ENCODE measurements at places on chromosomes 5 and 9.

GRCh38 chr9:122848256-122848943 lies 20.0 kb upstream of the PDCL start:
- no peak for DNase-seq

DNA sequence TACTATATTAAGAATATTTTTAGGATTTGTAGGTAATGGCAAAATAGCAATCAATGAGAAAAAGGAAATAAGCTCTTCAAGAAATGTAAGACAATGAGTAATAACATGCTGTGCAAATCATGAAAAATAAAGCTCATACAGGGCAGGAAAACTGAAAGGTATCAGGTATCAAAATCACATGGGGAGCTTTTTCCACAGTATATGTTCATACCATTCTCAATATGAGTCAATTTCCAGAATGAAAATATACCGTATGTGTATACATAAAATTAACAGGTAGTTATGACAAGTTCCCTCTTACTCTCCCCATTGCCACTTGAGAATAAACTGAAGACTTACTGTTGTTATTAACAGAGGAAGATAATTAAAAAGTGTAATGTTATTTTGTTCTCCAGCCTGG lies 35.9 kb downstream of the EFCAB9 start:
- no peak for DNase-seq

DNA sequence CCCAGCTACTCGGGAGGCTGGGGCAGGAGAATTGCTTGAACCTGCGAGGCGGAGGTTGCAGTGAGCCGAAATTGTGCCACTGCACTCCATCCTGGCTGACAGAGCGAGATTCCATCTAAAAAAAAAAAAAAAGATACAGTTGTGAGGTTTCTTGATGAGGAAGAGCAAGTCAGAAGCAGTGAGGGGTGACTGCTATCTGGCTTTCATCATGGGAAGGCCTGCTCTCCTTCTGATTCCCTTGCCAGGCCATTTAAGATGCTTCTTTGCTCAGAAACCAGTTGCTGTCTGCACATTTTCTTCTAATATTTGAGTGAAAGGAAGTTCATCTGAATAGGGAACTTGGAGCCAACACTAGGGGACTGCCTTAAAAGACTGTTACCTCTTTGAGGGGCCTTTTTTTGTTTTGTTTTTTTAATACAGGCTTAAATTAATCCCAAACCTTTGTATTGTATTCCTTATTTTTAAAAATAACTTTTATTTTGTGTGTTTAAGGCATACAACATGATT lies 201.9 kb downstream of the ARHGAP26 start:
- DNase-seq, result no peak

GRCh38 chr9:134858051-134858841 lies 22.4 kb upstream of the FCN2 start:
- DNase-seq, result no peak

All from stimulated activated CD4-positive, alpha-beta T cell treated with anti-CD3 and anti-CD28 coated beads, Interleukin-1b, Interleukin-23, amount 100 ng/mL, for 1 hour (primary cell).